ENCODE measurements at places on chromosomes 5 and 9. TPM values are rescaled to one million over a fixed set of nuclear protein-coding genes. Genes with fewer than 3 reads are reported as not detected.

Gene PCDHB1
- not detected for total RNA-seq

Gene COL15A1
- total RNA-seq = 229 TPM

Gene CLIC3
- total RNA-seq = 2.9 TPM

Gene CCL28
- total RNA-seq = 20.9 TPM

Gene HMMR
- total RNA-seq = 12.8 TPM

Gene HTR4
- total RNA-seq = 0.07 TPM

Gene C1QTNF3
- total RNA-seq = 1.7 TPM

Gene CACFD1
- 10.9 TPM for total RNA-seq

Gene PCDHGA7
- total RNA-seq = 10.3 TPM

Gene ANKH
- total RNA-seq = 83.0 TPM

Gene CEP72
- 2.3 TPM for total RNA-seq

Gene CSF2
- not detected for total RNA-seq

Gene PCSK5
- 9.9 TPM for total RNA-seq

Gene FSD1L
- total RNA-seq = 6.0 TPM

Gene ZNF608
- total RNA-seq = 10.1 TPM

Gene FAT2
- total RNA-seq = 0.07 TPM

Gene DAP
- total RNA-seq = 79.2 TPM

Gene TAF11L10
- total RNA-seq = not detected

Gene GDNF
- 0.13 TPM for total RNA-seq

Gene IL13
- total RNA-seq = not detected
